ENCODE measurements at places on chromosomes 3 and 15. TPM values are rescaled to one million over a fixed set of nuclear protein-coding genes. Genes with fewer than 3 reads are reported as not detected.

DNA sequence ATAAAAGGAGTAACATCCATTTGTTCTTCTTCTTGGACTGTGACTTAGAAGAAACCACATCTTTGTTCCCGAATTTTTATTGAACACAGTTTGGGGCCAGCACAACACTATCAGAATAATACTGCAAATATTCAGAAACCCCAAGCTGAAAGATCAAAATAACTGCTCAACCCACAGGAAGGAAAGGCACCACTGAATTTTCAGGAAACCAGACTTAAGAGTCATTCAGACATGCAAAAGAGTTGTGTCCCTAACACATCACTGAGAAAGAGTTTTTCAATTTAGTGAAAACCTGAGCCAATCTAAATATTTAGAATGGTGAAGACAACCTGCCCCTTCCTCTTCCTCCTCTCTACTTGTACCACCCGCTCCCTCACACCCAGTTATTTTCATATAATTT, 295.0 kb upstream of the RORA start:
- DNase-seq, result no peak
- H3K4me3 ChIP-seq, result no peak overlapping the region
- H3K36me3 ChIP-seq, result no peaks in the 10 kb centered on the region

GRCh38 chr3:33184863-33185262, 33.7 kb downstream of the SUSD5 start:
- H3K27ac ChIP-seq, result no peak overlapping the region
- no peak overlapping the region for H3K4me3 ChIP-seq
- H3K27me3 ChIP-seq, result no peaks in the 10 kb centered on the region

The GOLGA8S gene
- total RNA-seq, result not detected

- no peak overlapping the region for H3K4me3 ChIP-seq
- no peaks in the 10 kb centered on the region for H3K27me3 ChIP-seq
- no peak for DNase-seq
- peaks cover 89% of the 10 kb centered on the region for H3K4me1 ChIP-seq
- H3K36me3 ChIP-seq, result no peaks in the 10 kb centered on the region
Measured at GRCh38 chr15:72491768-72492167, 17.6 kb downstream of the ARIH1 start.

DNA sequence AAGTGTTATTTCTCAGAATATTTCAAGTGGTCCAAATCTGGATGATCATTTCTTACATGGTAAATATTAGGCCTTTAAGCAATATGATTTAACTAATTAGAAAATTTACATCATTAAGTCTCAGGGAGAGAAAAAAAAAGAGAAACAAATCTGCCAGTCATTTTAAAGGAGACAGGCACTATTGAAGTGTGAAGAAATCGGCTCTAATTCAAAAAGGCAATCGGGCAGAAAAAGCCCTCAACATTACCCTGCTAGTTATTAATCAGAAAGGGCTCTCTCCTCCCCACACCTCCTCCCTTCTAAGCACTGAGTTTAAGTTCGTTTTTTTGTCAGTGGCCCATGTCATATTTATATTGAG, 215.9 kb downstream of the MEIS2 start:
- DNase-seq, result no peak
- H3K4me1 ChIP-seq, result peaks cover 31% of the 10 kb centered on the region

- H3K4me1 ChIP-seq, result no peaks in the 10 kb centered on the region
- no peaks in the 10 kb centered on the region for H3K36me3 ChIP-seq
- H3K4me3 ChIP-seq, result no peak overlapping the region
Measured at GRCh38 chr3:157475921-157476414, 27.2 kb downstream of the VEPH1 start.

- peak within 1 kb of the TSS; percentile 98 for H3K27ac ChIP-seq
- peak; percentile 99 for DNase-seq
- peaks cover 33% of the 10 kb centered on the region for H3K4me1 ChIP-seq
Measured at GRCh38 chr3:101573449-101574387, at the start of gene PCNP. Gene PCNP (plus strand): TSS chr3:101574180. CDS start chr3:101574216, 36 bp downstream.

GRCh38 chr3:184149123-184149522, 6.1 kb upstream of the DVL3 start:
- H3K27ac ChIP-seq, result no peak overlapping the region
- DNase-seq, result no peak
- no peaks in the 10 kb centered on the region for H3K27me3 ChIP-seq
- H3K4me3 ChIP-seq, result no peak overlapping the region

The STXBP5L gene
- 12.2 TPM for total RNA-seq

DNA sequence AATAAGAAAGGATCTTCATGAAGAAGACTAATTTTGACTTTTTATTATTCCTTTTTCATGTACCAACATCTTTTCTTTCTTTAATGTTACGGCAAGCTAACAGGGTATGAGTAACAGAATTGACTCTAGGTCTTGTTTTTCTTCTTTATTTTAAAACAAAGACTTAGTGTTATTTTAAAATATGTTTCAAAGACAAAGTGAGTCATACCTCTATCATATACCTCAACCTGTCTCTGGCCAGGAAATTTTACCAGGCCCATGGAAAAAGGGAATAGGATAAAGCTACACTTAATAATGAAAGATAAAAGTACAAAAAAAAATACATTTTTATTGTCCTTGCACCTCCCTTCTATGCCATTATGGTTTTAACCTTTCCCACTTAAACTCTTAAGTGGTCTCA, 57.4 kb downstream of the ZNF148 start:
- peaks cover 11% of the 10 kb centered on the region for H3K36me3 ChIP-seq
- H3K4me1 ChIP-seq, result peaks cover 4% of the 10 kb centered on the region
- H3K27ac ChIP-seq, result no peak overlapping the region
- no peak for DNase-seq
- no peak overlapping the region for H3K4me3 ChIP-seq

GRCh38 chr15:58517252-58517681, 85.5 kb downstream of the LIPC start:
- H3K4me3 ChIP-seq, result no peak overlapping the region
- no peak overlapping the region for H3K27ac ChIP-seq
- H3K36me3 ChIP-seq, result no peaks in the 10 kb centered on the region
- DNase-seq, result no peak

- no peaks in the 10 kb centered on the region for H3K4me1 ChIP-seq
- H3K36me3 ChIP-seq, result no peaks in the 10 kb centered on the region
- DNase-seq, result no peak
- H3K27ac ChIP-seq, result no peak overlapping the region
- H3K27me3 ChIP-seq, result no peaks in the 10 kb centered on the region
Measured at GRCh38 chr3:106161246-106161645, 292.4 kb upstream of the CBLB start.

DNA sequence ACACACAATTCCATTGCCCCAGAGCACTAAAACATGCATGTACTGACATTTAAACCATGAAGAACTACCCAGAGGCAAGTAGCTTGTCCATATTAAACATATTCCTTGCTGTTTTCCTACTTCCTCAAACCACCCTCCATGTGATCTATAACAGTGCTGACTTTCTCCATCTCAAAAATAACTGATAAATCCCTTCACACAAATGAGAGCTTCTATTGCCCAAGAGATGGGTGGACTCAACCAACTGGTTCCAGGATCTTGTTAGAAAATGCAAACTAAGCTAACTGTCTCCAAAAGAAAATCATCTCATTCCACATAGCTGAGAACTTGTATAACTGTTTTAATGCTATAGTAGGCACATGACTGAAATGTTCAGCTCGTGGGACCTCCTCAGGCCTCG, 29.6 kb downstream of the DCLK3 start:
- DNase-seq, result no peak
- no peaks in the 10 kb centered on the region for H3K27me3 ChIP-seq
- no peaks in the 10 kb centered on the region for H3K4me1 ChIP-seq
- no peak overlapping the region for H3K4me3 ChIP-seq
- no peaks in the 10 kb centered on the region for H3K36me3 ChIP-seq

GRCh38 chr3:11720304-11720898, 76.7 kb upstream of the VGLL4 start:
- peak; percentile 88 for DNase-seq
- H3K4me3 ChIP-seq, result peak overlapping the region; percentile 92
- peak overlapping the region; percentile 93 for H3K27ac ChIP-seq

DNA sequence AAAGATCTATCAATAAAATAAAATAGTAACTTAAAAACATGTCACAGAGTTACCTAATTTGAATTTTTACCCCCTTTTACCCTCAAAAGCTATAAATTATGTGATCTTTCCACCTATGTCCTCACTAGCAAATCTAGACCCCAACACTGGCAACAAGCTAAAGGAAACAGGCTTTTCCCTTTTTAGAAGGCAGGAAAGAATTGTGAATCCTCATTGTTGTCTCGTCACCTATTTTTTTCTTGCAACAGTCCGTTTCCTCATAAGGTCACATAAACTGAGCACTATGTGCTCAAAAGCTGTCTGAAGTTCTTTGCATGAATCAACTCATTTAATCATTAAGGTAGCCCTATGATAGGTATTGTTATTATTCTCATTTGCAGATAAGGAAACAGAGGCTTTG, 34.6 kb upstream of the DAZL start:
- no peak overlapping the region for H3K4me3 ChIP-seq
- no peak overlapping the region for H3K27ac ChIP-seq
- H3K36me3 ChIP-seq, result no peaks in the 10 kb centered on the region
- H3K27me3 ChIP-seq, result no peaks in the 10 kb centered on the region
- no peaks in the 10 kb centered on the region for H3K4me1 ChIP-seq
- DNase-seq, result no peak

The GOLGA6L7 gene
- total RNA-seq, result not detected

GRCh38 chr15:68783226-68784058, 37.3 kb downstream of the ANP32A start:
- no peaks in the 10 kb centered on the region for H3K27me3 ChIP-seq
- peaks cover 20% of the 10 kb centered on the region for H3K36me3 ChIP-seq
- H3K27ac ChIP-seq, result no peak overlapping the region
- peak; percentile 63 for DNase-seq
- no peaks in the 10 kb centered on the region for H3K4me1 ChIP-seq

The CYP19A1 gene
- not detected for total RNA-seq

- DNase-seq, result no peak
- no peaks in the 10 kb centered on the region for H3K36me3 ChIP-seq
- H3K27me3 ChIP-seq, result no peaks in the 10 kb centered on the region
- H3K4me1 ChIP-seq, result no peaks in the 10 kb centered on the region
Measured at GRCh38 chr15:37107744-37108380, 7.5 kb upstream of the MEIS2 start.

The PTH1R gene
- 3.6 TPM for total RNA-seq

DNA sequence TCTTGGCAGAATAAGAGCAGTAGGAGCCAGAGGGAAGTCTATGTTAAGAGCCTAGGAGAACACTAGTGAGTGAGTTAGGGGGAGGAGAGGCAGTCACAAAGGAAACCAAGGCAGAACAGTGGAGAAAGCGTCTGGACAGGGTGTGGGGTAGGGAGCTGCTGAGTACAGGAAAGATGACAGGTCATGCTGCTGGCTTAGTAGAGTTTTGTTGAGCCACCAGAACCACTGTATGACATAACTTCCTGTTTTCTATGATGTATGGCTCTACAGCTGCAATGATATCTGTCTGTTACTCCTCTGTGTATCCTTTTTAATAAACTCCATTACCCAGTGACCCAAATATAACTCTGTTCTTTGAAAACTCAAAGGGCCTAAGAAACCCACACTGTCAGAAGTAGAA, 10.6 kb upstream of the STT3B start:
- H3K36me3 ChIP-seq, result no peaks in the 10 kb centered on the region
- H3K4me3 ChIP-seq, result no peak overlapping the region
- no peaks in the 10 kb centered on the region for H3K27me3 ChIP-seq
- DNase-seq, result no peak

- H3K4me1 ChIP-seq, result no peaks in the 10 kb centered on the region
- no peaks in the 10 kb centered on the region for H3K27me3 ChIP-seq
- DNase-seq, result no peak
- no peak overlapping the region for H3K4me3 ChIP-seq
- no peak overlapping the region for H3K27ac ChIP-seq
Measured at GRCh38 chr3:102361101-102361500, 73.7 kb upstream of the ZPLD1 start.

The SMC4 gene
- total RNA-seq, result 34.6 TPM

The INSYN1 gene
- total RNA-seq, result 10.0 TPM

DNA sequence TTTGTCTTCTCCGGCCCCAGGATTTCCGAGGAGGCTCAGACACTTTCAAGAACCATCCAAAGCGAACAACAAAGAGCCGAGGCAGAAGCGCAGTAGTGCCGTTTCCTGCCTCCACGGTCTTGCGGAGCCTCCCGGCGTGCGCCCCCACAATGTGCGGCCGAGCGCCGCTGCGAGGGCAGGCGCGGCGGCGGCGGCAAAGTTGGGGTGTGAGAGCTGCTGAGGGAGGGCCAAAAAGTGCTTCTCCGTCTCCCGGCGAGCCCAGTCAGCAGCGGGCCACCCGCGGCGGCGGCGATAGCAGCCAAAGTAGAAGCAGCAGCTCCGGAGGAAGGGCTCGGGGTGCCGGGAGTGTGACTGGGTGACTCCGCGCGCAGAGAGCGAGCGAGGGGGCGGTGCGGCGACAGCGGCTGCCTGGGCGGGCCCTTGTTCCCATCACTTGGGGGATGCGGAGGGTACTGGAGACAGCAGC, 749.1 kb downstream of the ROBO1 start:
- H3K27ac ChIP-seq, result peak overlapping the region; percentile 93
- no peaks in the 10 kb centered on the region for H3K27me3 ChIP-seq
- DNase-seq, result peak; percentile 81
- H3K4me3 ChIP-seq, result peak overlapping the region; percentile 71
- no peaks in the 10 kb centered on the region for H3K36me3 ChIP-seq

The CMTM6 gene
- total RNA-seq, result 42.5 TPM

- H3K4me1 ChIP-seq, result no peaks in the 10 kb centered on the region
- DNase-seq, result no peak
- no peak overlapping the region for H3K4me3 ChIP-seq
- no peaks in the 10 kb centered on the region for H3K27me3 ChIP-seq
- H3K36me3 ChIP-seq, result no peaks in the 10 kb centered on the region
- no peak overlapping the region for H3K27ac ChIP-seq
Measured at GRCh38 chr3:105538483-105538882, 171.8 kb downstream of the ALCAM start.

The IL20RB gene
- 0.28 TPM for total RNA-seq

- H3K4me3 ChIP-seq, result no peak overlapping the region
- H3K27me3 ChIP-seq, result no peaks in the 10 kb centered on the region
- peaks cover 8% of the 10 kb centered on the region for H3K36me3 ChIP-seq
- H3K27ac ChIP-seq, result peak overlapping the region; percentile 7
Measured at GRCh38 chr3:134645515-134645914, 5.3 kb downstream of the KY start.

DNA sequence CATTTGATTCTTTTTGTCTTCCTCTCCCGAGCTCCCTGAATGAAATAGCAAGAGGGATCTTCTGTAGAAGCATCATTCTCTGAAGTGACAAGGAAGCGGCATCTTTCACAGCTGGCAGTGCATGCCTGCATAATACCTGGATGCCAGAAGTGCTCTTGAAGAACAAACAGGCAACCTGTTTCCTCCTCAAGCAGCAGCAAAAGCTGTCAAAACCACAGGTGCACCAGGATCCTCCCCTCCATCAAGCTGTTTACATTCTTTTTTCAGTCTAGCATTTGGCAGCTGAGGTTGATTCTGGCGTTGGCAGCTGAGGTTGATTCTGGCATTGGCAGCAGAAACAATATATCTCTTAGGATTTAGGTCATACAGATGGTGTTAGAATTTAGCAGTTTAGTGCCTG, 979.0 kb downstream of the TUSC7 start:
- H3K27me3 ChIP-seq, result no peaks in the 10 kb centered on the region
- DNase-seq, result no peak

The TOMM70 gene
- 54.9 TPM for total RNA-seq

- no peak overlapping the region for H3K4me3 ChIP-seq
- H3K27ac ChIP-seq, result no peak overlapping the region
- H3K36me3 ChIP-seq, result no peaks in the 10 kb centered on the region
- no peaks in the 10 kb centered on the region for H3K4me1 ChIP-seq
Measured at GRCh38 chr3:127448161-127448561, 142.4 kb downstream of the TPRA1 start.
